Inflammatory macrophage treated with lipopolysaccharide for 4 hours (primary cell): ENCODE measurements at places on chromosomes 7 and 10.

GRCh38 chr10:125772112-125772863 lies 3.3 kb downstream of the MMP21 start:
- no peak for DNase-seq

GRCh38 chr10:83252596-83252995 lies 886.7 kb upstream of the GHITM start:
- DNase-seq = no peak

GRCh38 chr7:99642027-99642426 lies 25.3 kb downstream of the ZSCAN25 start:
- DNase-seq = peak; percentile 59

DNA sequence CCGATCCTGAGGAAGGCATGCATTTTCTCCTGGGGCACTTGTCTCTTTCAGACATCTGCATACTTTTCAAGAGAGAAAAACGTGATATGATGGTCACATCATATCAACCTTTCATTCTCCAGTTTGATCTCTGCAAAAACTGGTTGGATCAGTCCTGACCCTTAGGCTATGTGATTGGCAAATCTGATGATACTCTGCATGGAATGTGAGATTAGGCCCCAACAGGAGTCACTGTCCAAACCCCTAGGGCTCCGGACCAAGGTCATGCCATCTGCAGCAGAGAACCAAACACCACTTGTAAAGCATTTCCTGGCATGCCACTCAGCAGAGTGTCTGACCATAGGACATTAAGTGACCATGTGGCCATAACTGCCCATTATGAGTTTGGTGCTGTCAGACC lies 8.6 kb downstream of the GCK start:
- no peak for DNase-seq

DNA sequence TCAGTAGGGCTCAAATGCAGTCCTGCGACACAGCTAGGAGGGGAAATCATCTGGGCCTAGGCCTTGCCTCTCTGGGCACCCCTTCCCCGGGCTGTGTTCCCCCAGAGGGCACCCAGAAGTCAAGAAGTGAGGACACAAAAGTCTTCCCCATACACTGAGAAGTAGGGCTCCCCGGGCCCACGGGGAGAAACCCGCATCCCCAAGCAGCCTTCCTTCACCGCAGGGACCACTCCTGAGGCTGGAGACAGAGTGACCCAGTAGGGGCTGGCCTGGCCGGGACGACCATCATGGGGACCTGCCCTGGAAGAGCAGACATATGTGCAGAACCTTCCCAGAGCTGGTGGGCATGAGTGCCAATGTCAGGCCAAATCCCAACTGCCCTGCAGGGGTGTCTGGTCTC lies 163.5 kb downstream of the GFRA1 start:
- DNase-seq = no peak

- peak; percentile 99 for DNase-seq
Measured at GRCh38 chr10:69048103-69048502, 39.8 kb upstream of the SRGN start.

DNA sequence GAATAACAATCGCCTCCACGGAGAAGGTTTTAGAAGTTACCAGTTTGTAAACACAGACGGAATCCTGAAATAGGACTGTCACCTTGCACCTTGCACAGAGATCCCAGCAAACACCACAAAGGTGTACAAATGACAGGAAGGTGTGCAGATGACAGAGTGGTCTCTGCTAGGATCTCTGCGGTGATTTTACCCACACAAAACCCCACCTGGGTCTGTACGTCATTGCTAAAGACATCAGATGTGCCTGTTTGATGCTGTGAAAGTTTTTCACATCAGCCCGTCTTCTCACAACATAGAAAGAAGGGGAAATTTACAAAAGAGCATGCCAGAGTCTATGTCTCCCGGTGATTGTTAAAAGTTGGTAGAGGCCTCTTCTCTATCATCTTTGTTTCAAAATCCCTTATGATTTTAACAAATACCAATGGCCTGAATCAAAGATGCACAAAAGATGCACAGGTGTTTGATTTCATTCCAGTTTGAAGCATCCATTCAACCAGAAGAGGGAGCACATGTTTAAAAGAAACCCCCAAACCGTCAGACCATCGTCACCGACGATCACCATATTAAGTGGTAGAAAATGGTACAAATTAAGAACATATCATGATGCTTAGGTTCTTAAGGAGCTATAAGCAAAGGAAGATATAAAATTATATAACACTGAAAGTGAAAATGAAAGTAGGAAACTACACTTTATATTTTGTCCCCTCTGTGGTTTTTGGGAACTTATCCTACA lies 576.5 kb downstream of the PTPRN2 start:
- DNase-seq = no peak

DNA sequence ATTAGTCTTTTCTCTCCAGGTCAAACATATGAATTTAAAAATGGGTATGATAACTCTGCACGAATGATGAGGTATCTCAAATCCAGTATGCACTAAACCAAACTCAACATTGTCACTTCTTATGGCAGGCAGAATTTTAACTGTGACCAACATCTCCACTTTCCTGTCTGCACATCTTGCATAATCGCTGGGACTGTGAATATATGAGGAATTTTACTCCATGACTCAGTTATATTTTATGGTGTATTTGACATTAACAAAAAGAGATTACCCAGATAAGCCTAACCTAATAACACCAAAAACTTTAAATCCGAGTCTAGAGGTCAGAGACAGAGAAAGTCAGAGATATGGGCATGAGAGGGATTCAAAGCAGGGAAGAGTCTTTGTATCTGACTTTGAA lies 454.5 kb upstream of the SEMA3D start:
- DNase-seq = no peak

DNA sequence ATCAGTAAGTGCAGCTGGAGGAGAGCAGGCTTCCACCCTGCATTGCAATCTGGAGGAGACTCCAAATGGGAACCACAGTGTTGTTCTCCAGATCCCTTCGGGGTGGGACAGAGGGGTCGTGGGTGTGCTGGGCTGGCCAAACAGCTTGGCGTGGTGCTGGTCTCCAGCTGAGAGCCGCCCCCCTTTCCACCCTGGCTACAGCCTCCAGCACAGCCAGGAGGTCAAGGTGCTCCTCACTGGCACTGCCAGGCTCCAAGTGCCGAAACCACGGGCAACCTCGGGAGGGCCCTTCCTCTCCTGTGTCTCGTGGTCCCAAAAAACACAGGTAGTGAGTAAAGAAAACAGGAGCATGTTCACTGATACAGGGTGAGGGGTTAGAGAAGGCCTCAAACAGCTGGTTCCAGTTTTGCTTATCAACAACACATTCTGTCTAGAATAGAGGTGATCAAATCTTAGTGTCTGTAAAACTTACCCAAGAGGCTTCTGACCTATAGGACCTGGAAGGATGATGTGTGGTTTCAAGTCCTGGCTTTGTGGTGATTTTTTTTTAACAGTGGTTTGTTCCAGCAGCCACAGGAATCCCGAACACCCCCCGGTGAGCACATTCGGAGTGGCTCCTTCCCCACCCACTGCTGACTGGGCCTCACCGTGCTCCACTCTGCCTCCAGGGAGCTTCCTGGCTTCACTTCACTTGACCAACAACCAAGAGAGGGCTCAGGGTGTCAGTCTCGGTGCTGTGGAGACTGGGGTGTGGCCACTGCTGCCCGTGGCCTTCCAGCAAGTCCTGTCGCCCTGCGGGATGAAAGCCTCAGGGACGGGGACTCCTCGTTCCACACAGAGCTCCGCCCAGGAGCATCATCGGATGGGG lies 31.2 kb upstream of the EN2 start:
- DNase-seq = no peak

- no peak for DNase-seq
Measured at GRCh38 chr10:3427347-3427746, 254.8 kb upstream of the PITRM1 start.

- DNase-seq = no peak
Measured at GRCh38 chr7:17558558-17559332, 260.3 kb downstream of the AHR start.

DNA sequence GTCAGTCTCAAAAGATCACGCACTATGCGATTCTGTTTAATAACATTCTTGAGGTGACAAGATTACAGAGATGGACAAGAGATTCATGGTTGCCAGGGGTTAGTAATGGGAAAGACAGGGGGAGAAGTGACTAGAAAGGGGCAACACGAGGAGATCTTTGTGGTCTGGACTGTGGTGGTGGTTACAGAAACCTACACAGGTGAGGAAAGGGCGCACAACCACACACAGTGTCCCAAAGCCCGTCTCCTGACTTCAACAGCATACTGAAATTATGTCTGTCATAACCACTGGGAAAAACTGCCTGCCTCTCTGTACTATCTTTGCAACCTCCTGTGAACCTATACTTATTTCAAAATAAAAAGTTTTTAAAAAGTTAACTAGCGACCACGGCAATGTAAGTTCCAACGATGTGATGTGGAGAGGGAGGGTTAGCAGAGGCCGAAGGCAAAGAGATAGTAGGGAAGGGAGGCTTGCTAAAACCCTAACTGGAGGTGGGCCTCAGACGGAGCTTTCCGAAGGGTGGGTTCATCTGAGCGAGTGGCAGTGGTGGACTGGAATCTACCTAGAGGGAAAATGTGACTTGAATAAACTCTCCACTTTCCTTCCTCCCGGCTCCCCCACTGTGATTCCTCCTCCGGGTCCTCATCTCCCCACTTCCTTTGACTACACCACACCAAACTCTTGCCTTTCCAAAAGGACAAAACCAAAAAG lies 43.7 kb downstream of the GNA12 start:
- DNase-seq = no peak

GRCh38 chr7:19900118-19900517 lies 126.7 kb upstream of the TMEM196 start:
- DNase-seq = no peak

DNA sequence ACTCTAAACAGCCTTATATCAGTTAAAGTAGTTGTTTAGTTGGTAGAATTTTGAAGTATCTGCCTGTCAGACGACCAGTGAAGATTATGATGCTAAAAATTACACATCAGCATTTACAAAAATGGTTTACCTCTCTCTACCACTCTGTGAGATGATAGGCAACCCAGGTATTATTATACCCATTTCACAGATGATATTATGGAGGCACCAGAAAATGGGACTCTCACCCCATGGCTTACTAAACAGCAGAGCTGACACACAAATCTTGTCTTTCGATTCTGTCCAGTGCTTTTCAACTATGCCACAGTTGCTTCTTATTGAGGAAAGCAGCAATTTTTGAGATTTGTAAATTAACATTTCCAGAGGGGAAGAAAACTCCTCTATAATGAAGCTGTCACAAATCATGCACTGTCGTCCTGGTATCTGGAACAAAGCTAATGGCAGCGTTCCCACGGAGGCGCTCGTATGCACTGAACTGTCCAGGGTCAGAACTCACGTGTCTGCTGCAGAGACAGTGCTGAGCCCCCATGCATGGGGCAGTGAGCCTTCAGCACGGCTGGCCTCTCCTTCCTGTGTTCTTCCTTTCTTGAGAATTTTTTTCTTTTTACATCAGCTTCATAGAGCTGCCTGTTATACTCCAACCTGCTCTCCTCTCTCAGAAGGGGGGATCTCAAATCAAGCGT lies 381.1 kb downstream of the SDK1 start:
- DNase-seq = no peak

DNA sequence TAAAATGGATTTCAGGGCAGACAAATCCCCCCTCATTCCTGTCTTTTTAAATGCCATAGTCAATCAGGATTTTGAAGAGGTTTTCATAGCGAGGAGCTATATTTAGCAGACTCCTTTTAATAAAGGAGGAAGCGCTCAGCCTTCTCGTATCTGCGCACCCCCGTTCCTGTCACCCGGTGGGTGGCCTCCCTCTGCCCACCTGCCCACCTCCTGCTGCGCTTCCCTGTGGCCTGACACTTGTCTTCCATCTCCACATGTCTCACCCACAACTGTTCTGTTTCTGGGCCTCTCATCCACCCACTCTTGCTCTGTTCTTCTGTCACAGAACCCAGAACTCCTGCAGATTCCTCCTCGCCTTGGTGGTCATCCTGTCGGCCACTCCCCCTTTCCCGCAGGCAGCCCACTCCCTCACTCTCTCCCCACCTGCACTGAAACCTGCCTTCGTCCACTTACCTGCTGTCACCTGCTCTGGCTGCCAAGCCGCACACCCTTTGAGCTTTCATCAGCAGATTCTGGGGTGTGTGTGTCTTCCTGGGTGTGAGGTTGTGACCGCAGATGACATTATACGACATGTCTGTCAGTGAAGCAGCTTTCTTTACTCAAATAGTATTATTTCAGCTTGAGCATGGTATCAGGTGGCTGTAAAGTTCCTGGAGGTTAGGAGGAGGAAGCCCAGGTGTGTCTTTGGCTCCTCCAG lies 163.5 kb upstream of the AGK start:
- DNase-seq = no peak

GRCh38 chr7:36161996-36162395 lies 8.9 kb downstream of the EEPD1 start:
- DNase-seq = no peak

DNA sequence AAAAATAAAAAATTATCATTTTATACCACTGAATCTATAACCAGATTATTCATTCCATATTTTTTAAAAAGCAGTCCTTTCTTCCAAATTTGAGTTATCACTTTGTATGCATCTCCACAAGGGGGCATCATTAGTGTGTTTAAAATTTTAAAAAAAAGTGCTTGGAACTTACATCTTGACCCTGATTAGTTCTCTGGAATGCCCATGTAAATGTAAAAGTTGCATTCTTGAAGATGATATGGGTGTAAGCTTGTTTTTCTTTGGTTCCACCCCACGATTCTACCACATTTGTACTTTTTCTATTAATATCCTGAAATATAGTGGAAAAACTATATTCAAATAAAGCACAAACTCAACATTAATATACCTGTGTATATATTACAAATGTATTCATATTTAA lies 144.9 kb downstream of the ELAPOR2 start:
- DNase-seq = peak; percentile 8

- DNase-seq = no peak
Measured at GRCh38 chr10:78706726-78707540, 361.8 kb upstream of the ZMIZ1 start.

- no peak for DNase-seq
Measured at GRCh38 chr7:105768898-105769507, 107.4 kb downstream of the ATXN7L1 start.

GRCh38 chr7:38927751-38928150 lies 18.8 kb upstream of the VPS41 start:
- DNase-seq = peak; percentile 55

DNA sequence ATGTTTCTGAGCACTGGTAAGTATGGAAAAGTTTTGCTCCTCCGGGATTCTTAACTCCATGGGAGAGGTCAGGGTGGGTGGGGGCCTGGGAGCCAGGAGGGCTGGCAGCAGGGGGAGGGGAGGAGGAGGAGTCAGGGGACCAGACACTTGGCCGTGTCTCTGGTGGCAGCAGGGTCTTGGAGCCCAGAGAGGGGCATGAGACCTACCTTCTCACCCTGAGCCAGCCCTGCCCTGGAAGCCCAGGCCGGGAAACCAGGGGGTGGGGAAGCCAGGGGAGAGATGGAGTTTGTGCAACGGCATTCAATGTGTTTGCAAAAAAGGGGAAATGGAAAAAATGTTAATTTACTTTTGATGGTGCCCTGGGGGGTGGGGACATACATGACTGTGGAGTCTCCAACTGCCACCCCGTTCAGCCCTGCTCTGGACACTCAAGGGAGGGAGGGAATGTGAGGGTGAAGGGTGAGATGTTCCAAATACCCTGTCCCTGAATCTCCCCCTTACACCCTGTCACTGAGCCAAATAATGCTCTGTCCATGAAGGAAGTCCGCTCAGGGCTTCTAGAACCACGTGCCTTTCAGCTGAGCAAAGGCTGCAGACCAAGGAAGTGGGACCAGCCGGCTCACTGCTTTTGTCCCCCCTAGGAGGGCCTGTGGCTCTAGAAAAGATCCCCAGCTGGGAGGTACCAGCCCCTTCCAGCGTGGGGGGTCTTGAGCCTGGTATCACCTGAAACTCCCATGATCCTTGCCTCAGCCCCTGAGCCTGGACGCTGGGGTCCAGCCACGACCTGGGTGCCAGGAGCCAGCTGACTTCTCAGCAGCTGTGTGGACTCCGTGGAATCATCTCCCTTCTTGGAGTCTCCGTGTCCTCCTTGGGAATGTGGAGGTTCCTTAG lies 48.3 kb downstream of the TMEM270 start:
- peak; percentile 63 for DNase-seq

GRCh38 chr10:23065181-23065948 lies 30.0 kb upstream of the MSRB2 start:
- no peak for DNase-seq
